ENCODE measurements at places on chromosomes 2 and 18. TPM values are rescaled to one million over a fixed set of nuclear protein-coding genes. Genes with fewer than 3 reads are reported as not detected.

- peak overlapping the region; percentile 50 for H3K27ac ChIP-seq
- DNase-seq = peak; percentile 68
- peaks cover 17% of the 10 kb centered on the region for H3K36me3 ChIP-seq
- no peaks in the 10 kb centered on the region for H3K27me3 ChIP-seq
- H3K4me1 ChIP-seq = peaks cover 12% of the 10 kb centered on the region
- no peak overlapping the region for H3K4me3 ChIP-seq
Measured at GRCh38 chr2:241081643-241082340, 20.3 kb downstream of the MTERF4 start.

CCDC178 gene
- total RNA-seq = 0.74 TPM

- H3K27ac ChIP-seq = peak overlapping the region; percentile 62
- peaks cover 85% of the 10 kb centered on the region for H3K4me1 ChIP-seq
- no peaks in the 10 kb centered on the region for H3K27me3 ChIP-seq
- H3K36me3 ChIP-seq = peaks cover 18% of the 10 kb centered on the region
- H3K4me3 ChIP-seq = peak overlapping the region; percentile 81
- DNase-seq = no peak
Measured at GRCh38 chr2:60532421-60532820, 21.0 kb downstream of the BCL11A start.

DNA sequence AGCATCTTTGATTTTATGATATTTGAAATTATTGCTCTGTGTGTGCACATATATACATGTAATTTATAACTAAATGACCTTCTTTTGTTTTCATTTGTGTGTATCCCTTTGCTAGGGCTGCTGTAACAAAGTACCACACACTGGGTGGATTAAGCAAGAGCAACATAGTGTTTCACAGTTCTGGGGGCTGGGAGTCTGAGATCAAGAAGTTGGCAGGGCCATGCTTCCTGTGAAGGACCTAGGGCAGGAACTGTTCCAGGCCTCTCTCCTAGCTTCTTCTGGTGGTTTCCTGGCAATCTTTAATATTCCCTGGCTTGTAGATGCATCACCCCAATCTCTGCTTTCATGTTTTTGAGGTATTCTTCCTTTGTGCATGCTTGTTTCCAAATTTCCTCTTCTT lies 1043.9 kb downstream of the TSN start:
- H3K4me3 ChIP-seq = no peak overlapping the region
- H3K27me3 ChIP-seq = no peaks in the 10 kb centered on the region
- DNase-seq = no peak
- no peak overlapping the region for H3K27ac ChIP-seq
- no peaks in the 10 kb centered on the region for H3K4me1 ChIP-seq

GRCh38 chr2:165898381-165898780 lies 55.2 kb downstream of the TTC21B start:
- DNase-seq = no peak
- H3K27ac ChIP-seq = peak overlapping the region; percentile 15
- H3K4me1 ChIP-seq = peaks cover 14% of the 10 kb centered on the region
- H3K4me3 ChIP-seq = no peak overlapping the region

VAMP5 gene
- total RNA-seq = 3.4 TPM

DNA sequence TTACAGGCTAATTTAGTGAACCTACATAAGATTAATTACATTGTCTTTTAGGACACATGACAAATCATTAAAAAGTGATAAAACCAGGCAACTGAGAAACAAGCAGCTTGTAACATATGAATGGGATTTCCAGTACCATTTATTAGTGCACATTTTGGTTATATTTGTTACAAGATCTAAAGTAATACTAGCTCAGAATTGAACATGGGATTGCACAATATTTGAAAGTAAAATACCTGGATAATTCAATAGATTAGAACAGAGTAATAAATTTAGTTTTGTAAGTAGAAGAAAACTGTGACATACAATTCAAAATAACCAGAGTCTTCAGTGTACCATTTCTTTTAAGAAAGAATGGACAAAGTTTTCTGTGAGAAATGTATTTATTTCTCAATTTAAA lies 1400.7 kb upstream of the ACVR2A start:
- no peak for DNase-seq
- H3K36me3 ChIP-seq = no peaks in the 10 kb centered on the region
- H3K27ac ChIP-seq = no peak overlapping the region
- H3K27me3 ChIP-seq = no peaks in the 10 kb centered on the region

GRCh38 chr18:9987931-9988330 lies 74.1 kb downstream of the VAPA start:
- no peak overlapping the region for H3K27ac ChIP-seq
- DNase-seq = no peak
- H3K4me1 ChIP-seq = peaks cover 35% of the 10 kb centered on the region
- peaks cover 7% of the 10 kb centered on the region for H3K36me3 ChIP-seq

- H3K27me3 ChIP-seq = no peaks in the 10 kb centered on the region
- H3K36me3 ChIP-seq = no peaks in the 10 kb centered on the region
- H3K4me3 ChIP-seq = no peak overlapping the region
- no peaks in the 10 kb centered on the region for H3K4me1 ChIP-seq
Measured at GRCh38 chr18:71293322-71293721, 1004.5 kb downstream of the SOCS6 start.

Data from type B pancreatic cell (in vitro differentiated cells).